Natural killer cell treated with Interleukin-12 subunit alpha and Interleukin-12 subunit beta and Interleukin-15 and Interleukin-18, amount 100 ng/mL, for 72 hours (primary cell): ENCODE measurements at places on chromosomes 16 and 17.

- no peak for DNase-seq
Measured at GRCh38 chr17:43759836-43760235, 1.2 kb upstream of the SOST start.

GRCh38 chr16:14553447-14553846, 76.6 kb downstream of the PARN start:
- DNase-seq = no peak

DNA sequence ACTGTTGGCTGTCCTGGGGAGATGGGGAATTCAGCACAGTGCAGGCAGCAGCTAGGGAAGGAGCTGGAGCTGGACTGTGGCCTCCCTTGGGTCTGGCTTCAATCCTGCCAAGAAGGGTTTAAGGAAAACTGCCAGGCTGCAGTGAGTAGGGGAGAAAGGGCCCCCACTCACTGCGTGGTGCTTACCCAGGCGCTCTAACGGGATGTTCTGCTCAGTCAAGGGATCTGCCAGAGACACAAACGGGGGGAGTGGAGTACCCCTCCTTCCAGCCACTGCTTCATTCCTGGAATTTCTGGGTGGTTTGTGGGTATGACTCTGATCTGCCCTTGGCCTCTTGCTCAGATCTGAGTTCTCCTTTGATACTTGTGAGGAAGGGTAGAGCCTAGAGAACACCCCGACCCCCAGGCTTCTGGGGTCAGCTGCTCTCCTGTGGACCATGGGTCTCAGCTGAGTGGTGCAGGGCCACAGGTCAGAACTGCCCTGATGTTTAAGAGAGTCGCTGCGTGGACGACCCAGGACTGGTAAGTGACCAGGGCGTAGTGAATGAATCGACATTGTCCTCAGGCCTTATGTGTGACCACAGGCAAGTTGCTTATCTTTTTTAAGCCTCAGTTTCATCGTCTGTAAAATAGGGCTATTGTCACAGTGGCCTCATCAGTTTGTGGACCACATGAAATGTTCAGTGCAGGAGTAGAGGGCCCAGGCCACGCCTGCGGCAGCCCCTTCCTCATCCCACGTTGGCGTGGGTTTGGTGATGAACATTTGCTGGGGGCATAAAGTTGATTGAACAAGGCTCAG, 9.6 kb downstream of the CRISPLD2 start:
- no peak for DNase-seq

GRCh38 chr16:12011565-12011964, 35.0 kb downstream of the SNX29 start:
- no peak for DNase-seq

DNA sequence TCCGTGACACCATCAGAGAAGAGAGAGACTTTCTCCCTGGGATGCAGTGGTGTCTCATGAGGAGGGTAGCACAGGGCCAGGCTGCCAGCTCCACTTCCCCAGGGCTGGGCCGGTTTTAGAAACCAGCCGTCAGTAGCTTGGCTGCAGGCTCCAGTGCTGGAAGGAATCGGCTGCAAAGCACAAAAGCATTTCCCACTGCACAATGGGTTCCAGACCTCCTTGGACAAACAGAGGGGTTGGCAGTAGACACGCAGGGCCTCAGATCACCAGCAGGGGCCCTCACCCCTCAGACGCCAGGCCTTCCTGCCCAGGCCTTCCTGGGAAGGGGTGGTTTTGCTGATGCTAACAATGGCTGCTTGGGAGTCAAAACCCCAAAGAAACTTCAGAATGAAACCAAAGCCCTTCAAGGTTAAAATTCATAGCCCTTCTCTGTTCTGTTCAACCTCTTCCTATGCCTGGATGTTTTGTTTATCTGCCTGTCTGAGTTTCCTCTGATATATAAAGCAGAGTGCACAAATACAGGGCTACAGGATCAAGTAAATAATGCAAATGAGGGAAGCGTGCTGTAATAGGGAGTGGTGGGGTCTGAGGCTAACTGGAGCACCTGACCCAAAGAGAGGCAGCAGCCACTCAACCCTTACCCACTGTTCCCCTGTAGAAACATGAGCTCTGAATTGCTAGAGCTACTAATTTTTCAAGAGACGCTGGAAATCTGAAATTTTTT, 26.2 kb downstream of the TEKT5 start:
- DNase-seq = no peak

GRCh38 chr16:69301861-69302260, 9.3 kb upstream of the VPS4A start:
- DNase-seq = no peak
